ENCODE measurements at places on chromosomes 3 and 15. TPM values are rescaled to one million over a fixed set of nuclear protein-coding genes. Genes with fewer than 3 reads are reported as not detected.

The CPN2 gene
- not detected for total RNA-seq

The AP2M1 gene
- 353 TPM for total RNA-seq

DNA sequence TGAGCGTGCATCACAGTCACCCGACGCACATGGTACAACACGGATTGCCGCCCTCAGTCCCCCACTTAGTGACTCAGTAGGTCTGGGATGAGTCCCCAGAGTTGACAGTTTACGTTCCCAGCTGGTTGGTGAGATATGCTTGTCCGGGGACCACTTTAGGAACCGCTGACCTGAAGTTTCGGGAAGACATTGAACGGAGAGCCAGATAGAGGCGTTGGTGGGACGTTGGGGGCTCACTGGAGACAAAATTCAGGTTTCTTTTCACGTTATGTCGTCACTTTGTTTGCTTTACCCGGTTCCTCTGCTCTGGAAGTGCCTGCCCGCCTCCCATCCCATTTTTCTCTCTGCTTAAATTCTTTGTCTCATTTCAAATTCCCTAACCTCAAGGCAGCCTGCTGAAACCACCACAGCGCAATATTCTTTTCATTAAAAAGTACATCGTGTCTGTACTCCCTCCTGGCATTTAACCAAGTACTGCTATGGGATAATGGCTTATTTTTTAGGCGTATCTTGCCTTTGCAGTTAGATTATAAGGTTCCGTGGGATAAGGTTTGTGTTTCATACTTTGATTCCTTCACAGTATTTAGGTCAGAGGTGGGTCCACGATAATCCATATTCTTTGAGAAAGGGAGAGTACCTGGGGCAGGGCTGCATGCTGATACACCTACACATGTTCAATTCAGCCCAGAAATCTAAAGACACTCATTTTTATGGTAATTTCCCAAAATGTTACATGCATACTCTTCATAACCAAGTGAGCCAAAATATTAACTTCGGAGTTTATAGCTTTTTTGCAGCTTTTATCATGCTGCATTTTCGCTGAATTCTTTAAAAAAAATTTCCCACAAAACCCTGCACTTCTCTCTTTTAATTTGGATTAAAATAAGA, 921 bp downstream of the LMLN start:
- peak overlapping the region; percentile 83 for H3K4me3 ChIP-seq
- H3K4me1 ChIP-seq = peaks cover 13% of the 10 kb centered on the region
- no peak for DNase-seq

DNA sequence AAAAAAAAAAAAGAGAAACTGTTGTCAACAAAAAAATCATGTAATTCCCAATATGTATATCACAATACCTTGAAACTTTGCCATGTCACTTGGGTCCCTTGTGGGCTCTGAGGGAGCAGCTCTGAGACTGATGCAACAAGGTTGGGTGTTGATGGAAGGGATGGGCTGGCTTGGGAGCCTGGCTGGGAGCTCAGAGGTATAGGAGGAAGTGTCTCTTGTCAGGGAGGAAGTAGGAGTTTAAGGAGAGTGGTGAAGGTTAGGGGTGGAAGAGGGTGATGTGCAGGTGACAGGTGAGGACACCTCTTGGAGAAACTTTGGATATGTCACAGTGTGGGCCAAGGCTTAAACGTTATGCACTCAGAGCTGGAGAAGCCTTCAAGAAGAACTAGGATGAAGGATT, 2.0 kb upstream of the TM6SF1 start:
- no peak overlapping the region for H3K27ac ChIP-seq
- no peak for DNase-seq
- H3K27me3 ChIP-seq = no peaks in the 10 kb centered on the region

DNA sequence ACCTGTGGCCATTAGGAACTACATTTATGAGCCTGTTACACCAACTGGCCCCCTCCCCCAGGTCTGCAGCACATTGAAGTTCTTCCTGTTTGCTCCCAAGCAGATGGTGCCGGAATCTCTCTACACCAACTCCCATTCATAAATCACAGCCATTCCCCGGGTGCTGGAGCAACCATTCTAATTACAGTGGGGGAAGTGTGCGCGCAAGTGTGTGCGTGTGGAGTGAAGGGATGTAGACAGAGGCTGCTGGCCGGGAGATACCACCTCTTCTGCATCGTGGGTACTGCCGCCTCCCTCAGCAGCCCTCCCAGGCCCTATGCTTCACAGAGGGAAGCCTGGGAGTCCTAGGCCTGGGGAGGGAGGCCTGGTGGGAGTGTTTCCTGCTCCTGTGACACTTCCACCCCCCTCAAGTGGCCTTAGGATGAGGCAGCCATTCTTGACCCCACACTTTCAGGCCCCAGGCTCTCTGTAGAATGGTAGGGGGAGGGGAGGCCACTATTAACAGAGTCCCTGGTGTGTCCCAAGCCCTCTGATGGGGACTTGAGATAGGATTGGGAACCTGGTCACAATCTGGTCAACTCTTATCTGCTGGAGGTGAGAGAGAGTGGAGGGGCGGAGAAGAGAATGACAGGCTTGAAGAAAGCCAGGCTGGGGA, 69.1 kb downstream of the MAGEF1 start:
- H3K4me1 ChIP-seq = no peaks in the 10 kb centered on the region
- no peak overlapping the region for H3K4me3 ChIP-seq
- no peaks in the 10 kb centered on the region for H3K27me3 ChIP-seq
- H3K36me3 ChIP-seq = no peaks in the 10 kb centered on the region
- H3K27ac ChIP-seq = no peak overlapping the region
- no peak for DNase-seq

GRCh38 chr3:113614402-113614801, 82.0 kb downstream of the USF3 start:
- no peak for DNase-seq
- 0 out of 2 replicates have a peak, but pooled peaks cover 3% of the 10 kb centered on the region for H3K27me3 ChIP-seq
- H3K27ac ChIP-seq = no peak overlapping the region
- H3K36me3 ChIP-seq = no peaks in the 10 kb centered on the region

Measured in HCT116 (cell line).